Esophagus muscularis mucosa (tissue), 4 donors: ENCODE measurements at places on chromosomes 12 and 14. TPM values are rescaled to one million over a fixed set of nuclear protein-coding genes. Genes with fewer than 3 reads are reported as not detected.

The PPP1R36 gene
- total RNA-seq = 0.71 TPM

DNA sequence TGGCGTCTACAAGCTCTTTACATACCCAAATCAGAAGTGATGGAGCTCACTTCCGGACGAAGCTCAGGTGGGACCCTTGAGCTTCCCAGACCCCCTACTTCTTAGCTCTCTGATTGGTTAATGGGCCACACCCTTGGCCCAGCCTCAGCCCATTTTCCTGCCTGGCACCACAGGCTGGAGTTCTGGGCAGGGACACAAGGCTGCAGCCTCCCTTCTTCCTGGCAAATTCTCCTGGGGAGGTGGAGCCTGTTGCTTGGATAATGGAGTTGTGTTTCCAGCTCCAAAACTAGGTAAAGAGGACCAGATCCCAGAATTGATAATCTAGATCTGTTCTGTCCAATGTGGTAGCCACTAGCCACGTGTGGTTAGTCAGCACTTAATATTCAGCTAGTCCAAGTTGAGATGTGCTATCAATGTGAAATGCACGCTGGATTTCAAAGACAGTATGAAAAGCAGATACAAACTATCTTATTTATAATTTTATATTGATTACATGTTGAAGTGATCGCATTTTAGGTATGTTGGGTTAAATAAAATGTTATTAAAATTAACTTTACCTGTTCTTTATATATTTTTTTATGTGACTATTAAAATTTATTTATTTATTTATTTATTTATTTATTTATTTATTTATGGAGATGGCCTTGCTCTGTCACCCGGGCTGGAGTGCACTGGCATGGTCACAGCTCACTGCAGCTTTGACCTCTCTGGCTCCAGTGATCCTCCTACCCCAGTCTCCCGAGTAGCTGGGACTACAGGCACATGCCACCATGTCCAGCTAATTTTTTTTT lies 12.6 kb upstream of the FAIM2 start:
- no peaks in the 10 kb centered on the region for H3K4me1 ChIP-seq
- H3K27ac ChIP-seq = no peak overlapping the region
- H3K4me3 ChIP-seq = no peak overlapping the region

The TMEM253 gene
- total RNA-seq = not detected

DNA sequence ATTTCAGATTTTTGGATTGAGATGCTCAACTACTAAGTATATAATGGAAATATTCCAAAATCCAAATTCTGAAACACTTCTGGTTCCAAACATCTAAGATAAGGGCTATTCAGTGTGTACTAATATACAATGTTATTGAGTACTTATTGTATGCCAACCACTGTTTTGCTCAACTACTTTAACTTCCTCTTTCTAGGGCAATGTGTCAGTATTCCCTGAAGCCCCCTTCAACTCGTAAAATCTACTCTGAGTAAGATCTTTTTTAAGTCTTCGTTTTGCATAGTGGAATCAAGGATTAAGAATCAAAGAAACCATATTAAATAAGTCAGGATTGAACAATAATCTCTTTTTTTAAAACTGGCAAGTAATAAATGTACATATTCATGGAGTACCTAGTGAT lies 45.5 kb downstream of the SPATA7 start:
- no peaks in the 10 kb centered on the region for H3K4me1 ChIP-seq
- no peaks in the 10 kb centered on the region for H3K36me3 ChIP-seq
- H3K4me3 ChIP-seq = no peak overlapping the region
- H3K27me3 ChIP-seq = no peaks in the 10 kb centered on the region
- H3K27ac ChIP-seq = no peak overlapping the region

DNA sequence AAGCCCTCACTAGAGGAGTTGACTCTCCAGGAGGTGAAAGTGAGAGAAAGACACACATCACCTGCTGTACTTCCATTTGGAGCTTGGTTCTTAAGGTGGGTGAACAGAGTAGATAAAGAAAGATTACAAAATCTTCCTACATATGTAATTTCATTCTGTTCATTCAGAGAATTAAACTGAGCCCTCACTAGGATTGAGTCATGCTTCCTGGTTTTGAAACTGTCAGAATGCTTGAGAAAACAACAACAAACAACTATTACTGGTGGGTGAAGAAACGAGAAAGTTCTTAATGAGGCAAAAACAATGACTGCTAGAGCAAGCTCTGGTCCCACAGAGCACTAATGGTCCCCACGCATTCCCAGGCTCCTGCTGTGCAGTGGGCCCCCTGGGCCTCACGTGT lies 841.7 kb downstream of the VRK1 start:
- no peak overlapping the region for H3K4me3 ChIP-seq
- no peak for DNase-seq
- H3K4me1 ChIP-seq = no peaks in the 10 kb centered on the region
- no peak overlapping the region for H3K27ac ChIP-seq
- H3K27me3 ChIP-seq = no peaks in the 10 kb centered on the region

The GALNT8 gene
- total RNA-seq = 0.98 TPM

DNA sequence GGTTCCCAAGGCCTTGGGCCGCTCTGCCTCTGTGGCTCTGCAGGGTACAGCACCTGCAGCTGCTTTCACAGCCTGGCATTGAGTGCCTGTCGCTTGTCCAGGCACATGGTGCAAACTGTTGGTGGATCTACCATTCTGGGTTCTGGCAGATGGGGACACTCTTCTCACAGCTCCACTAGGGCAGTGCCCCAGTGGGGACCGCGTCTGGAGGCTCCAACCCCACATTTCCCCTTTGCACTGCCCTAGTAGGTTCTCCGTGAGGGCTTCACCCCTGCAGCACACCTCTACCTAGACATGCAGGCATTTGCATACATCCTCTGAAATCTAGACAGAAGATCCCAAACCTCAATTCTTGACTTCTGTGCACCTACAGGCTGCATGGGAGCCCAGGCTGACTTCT lies 19.2 kb upstream of the ASPG start:
- H3K27ac ChIP-seq = no peak overlapping the region
- DNase-seq = no peak
- H3K27me3 ChIP-seq = peaks cover 43% of the 10 kb centered on the region
- H3K4me3 ChIP-seq = no peak overlapping the region

- H3K4me1 ChIP-seq = no peaks in the 10 kb centered on the region
- no peak overlapping the region for H3K27ac ChIP-seq
- no peaks in the 10 kb centered on the region for H3K27me3 ChIP-seq
- no peak overlapping the region for H3K4me3 ChIP-seq
Observed at GRCh38 chr12:33770652-33771051, 251.6 kb upstream of the ALG10 start.

The CISTR gene
- total RNA-seq = not detected

DNA sequence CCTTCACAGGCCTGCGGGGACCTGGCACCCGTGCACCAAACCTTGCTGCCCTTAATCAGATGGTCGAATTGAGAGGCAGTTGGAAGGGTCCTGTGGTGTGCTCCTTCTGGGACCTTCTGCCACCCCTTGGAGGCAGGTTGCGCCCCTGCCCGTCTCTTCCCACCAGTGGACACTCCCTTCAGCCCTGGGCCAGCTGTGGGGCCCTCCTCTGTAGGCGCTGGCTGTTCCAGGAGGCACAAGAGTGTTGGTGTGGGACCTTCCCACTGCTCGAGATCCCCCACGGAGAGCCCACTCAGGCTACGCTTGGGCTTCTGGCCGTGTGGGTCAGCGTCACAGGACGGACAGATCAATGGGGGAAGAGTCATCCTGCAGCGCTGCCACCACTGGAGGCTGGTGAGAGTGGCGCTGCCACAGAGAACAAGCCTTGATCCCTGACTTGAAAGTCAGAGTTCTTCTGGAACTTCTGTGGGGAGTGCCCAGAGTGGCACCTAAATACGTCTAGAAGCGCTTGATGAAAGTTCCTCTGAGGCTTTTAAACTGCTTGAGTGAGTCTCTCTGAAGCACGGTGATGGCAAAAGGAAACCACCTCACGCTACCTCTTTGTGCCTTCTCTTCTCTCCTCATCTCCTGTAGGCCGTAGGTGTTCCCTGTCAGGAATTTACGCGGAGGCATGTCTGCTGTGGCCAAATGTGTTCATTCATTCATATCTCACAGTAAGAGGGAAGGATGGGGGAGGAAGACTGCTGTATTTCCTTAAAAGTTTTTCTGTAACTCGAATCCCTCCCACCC lies 48.3 kb downstream of the TRAF3 start:
- H3K4me1 ChIP-seq = peaks cover 8% of the 10 kb centered on the region
- H3K4me3 ChIP-seq = no peak overlapping the region
- H3K27ac ChIP-seq = no peak overlapping the region
- DNase-seq = no peak

DNA sequence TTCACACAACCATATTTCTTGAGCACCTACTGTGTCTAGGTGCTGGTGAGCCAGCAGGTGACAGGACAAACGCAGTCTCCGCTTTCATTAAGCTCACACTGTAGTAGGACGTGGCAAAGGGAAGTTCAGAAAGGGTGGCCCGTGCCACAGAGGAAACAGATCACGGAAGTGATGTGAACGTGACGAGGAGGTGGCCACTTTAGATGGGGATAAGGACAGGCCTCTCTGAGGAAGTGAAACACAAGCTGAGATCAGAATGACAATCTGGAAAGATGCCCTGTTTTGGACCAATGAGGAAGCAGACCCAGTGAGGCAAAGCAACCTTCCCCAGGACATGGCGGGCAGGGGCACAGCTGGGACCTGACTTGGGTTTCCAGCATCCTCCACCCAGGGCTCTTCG lies 127.4 kb upstream of the PRMT8 start:
- peaks cover 14% of the 10 kb centered on the region for H3K4me1 ChIP-seq
- no peak overlapping the region for H3K4me3 ChIP-seq
- DNase-seq = no peak
- H3K27ac ChIP-seq = no peak overlapping the region

DNA sequence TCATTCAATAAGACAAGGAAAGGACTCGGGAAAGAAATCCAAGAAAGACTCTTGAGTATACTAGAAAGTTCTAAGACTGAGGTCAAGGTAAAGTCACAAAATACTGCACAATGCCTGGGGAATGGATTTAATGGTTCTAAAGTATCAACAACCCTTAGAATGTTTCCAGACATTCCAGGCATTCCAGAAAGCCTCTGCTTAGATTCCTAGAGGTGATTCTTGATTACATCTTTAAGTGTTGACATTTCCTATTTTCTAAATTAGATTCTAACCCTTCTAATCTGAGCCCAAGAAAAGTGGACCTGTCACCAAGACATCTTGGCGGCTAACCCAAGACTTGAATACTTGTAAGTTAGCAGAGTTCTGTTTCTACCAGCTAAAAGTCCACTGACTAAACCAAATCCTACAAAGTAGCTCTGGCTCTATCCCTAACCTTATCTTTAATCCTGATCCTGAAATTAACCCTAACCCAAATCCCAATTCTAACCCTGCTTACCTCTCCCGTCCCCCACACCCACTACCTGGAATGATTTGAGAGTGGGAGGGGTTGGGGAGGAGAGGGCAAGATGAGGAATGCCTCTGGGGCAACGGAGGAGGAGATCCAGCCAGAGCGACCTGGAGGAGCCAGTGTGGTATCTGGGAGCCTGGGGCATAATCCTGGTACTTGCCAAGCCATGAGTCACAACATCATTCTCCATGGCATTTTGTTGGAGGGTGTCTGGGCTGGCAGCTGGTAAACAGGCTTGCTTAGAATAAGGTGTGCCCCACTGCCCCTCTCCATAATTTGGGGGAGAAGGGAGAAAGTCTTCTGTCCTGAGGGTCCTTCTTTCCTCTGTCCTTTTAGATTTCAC lies 93.4 kb upstream of the HOXC13 start:
- peaks cover 58% of the 10 kb centered on the region for H3K27me3 ChIP-seq
- no peak overlapping the region for H3K27ac ChIP-seq
- no peak for DNase-seq
- no peaks in the 10 kb centered on the region for H3K36me3 ChIP-seq
- H3K4me3 ChIP-seq = no peak overlapping the region

DNA sequence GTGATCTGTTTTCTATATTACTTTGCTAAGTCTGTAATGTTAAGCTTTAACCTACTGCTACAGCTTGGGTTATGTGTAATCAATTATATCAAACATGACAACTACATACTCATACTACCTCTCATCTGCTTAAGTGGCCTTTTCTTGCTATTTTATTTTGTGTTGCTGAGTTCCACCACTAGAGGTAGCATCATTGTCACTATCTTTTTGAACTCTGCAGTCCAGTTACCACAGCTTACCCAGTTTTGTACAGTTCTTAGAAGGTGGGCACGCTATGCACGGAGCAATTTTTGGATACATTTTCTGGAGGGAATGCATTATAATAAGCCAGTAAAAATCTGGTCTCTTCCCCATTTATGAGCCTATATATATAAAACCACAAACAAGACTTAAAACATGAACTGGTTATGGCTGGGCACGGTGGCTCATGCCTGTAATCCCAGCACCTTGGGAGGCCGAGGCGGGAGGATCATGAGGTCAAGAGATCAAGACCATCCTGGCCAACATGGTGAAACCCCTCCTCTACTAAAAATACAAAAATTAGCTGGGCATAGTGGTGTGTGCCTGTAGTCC lies 48.5 kb downstream of the SAV1 start:
- no peaks in the 10 kb centered on the region for H3K4me1 ChIP-seq
- H3K36me3 ChIP-seq = no peaks in the 10 kb centered on the region
- H3K27me3 ChIP-seq = no peaks in the 10 kb centered on the region
- H3K27ac ChIP-seq = no peak overlapping the region
- H3K4me3 ChIP-seq = no peak overlapping the region
- DNase-seq = no peak

GRCh38 chr12:102323799-102324198 lies 126.2 kb upstream of the PMCH start:
- H3K4me3 ChIP-seq = no peak overlapping the region
- DNase-seq = no peak
- H3K4me1 ChIP-seq = no peaks in the 10 kb centered on the region

DNA sequence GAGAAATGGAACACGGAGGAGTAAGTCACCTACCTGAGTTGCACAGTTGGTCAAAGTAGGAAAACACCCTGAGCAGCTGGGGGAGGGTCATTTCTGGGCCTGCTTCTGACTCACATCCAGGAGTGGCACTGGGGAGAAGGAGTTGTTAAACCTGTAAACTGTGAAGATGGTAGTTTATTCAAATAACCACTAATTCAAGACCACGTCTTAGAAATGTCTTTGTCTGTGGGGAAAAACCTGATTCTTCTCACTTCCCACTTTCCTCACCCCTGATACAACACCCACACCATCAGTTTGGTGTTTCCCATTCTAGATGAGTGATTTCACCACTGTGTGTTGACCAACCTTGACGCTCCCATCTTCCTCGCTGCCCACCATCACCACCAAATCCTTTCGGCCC lies 207.1 kb downstream of the ANO4 start:
- H3K27me3 ChIP-seq = no peaks in the 10 kb centered on the region
- H3K36me3 ChIP-seq = no peaks in the 10 kb centered on the region
- no peaks in the 10 kb centered on the region for H3K4me1 ChIP-seq
- no peak overlapping the region for H3K4me3 ChIP-seq
- DNase-seq = no peak

The MYH7 gene
- not detected for total RNA-seq
